ENCODE measurements at places on chromosomes 7 and 10.

DNA sequence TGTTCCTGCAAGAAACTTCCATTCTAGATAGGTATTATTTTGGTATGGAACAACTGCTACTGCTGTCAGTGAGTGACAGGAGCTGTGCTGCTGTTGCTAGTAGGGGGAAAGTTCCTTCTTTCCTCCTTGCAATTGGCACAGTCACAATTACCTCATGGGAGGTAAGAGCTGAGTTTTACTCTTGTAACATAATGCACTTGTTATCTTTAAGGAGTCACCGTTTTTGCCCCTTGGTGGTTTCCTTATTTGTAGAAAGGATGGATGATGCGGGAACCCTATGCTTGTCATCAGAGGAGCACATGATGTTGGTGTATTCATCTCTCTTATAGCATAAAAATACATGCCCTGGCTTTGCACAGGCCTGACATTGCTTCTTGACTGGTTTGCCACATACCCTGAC lies 234.7 kb upstream of the NPY start:
- no peak for DNase-seq

- no peak for DNase-seq
Observed at GRCh38 chr10:91043173-91043910, 122.5 kb upstream of the ANKRD1 start.

DNA sequence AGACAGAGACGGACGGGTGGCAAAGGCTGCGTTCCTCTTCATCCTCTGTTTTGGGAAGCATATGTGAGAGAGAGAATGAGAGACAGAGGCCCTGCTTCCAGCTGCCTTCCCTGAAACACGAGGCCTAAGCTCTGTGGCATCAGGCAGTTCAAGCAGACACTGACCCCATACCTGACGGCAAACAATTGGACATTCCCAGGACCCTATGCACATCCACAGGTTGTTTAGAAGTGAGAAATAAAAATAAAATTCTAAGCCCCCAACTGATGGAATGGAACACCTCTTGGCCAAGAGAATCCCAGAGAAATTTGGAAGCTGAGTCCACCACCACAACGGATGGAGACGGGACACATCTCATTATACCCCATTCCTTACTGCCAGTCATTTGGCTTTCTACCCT lies 105.3 kb downstream of the CPXM2 start:
- DNase-seq: no peak

DNA sequence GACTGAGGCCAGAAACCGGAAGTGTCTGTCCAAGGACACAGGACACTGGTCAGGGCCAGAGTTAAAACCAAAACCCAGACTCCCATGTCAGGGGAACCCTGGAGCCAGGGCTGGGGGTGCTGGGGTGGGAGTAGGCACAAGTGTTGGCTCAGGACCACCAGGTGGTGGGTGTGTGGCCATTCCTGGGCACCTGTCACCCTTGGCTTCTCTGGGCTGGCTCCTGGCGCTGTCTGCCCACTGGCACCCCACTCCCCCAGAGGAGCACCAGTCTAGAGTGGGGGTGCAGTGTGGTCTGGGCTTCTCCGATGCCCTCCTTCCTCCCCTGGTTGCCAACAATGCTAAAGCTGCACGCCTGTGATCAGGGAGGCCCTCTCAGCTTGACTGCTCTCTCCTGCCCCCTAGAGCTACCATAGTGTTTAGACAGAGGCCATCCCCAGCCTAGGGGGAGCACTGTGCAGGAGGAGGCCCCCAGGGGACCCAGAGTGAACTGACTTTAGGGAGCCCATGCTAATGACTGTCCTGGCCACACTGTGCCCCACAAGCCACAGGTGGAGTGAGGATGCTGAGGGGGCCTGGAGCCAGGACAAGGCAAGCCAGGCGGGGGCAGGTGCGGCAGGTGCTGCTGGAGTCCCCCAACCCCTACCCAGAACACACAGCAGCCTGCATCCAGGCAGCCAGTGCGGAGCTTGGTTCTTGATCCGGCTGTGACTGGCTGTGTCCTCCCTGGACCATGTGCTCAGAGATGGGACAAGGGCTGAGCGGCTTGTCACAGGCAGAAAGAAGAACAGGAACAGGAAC lies 11.0 kb downstream of the RASGEF1A start:
- no peak for DNase-seq

DNA sequence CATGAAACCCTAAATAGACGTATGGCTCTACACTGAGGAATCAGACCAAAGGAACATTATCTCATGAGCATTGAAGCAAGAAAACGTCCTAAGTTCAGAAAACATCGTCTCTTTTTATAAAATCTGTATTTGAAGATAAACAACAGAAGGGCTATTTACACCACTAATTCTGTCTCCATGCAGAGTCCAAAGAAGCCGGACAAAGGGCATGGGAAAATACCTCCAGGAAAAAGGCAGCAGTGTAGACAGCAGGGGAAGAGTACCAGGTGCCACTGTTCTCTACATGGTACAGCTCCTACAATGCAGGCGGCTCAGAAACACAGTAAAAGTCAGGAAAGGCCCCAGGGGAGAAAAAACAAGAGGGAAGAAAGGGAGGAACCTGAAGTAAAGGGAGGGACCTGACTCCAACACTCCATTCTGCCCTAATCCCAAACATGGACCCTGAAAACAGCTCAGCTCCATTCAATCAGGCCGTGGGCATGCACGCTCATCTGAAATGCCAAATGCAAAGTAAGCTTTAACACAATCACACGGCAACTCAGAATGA lies 17.5 kb downstream of the FAM171A1 start:
- DNase-seq: no peak

- no peak for DNase-seq
Observed at GRCh38 chr10:93259126-93259525, 185.4 kb downstream of the CYP26A1 start.

DNA sequence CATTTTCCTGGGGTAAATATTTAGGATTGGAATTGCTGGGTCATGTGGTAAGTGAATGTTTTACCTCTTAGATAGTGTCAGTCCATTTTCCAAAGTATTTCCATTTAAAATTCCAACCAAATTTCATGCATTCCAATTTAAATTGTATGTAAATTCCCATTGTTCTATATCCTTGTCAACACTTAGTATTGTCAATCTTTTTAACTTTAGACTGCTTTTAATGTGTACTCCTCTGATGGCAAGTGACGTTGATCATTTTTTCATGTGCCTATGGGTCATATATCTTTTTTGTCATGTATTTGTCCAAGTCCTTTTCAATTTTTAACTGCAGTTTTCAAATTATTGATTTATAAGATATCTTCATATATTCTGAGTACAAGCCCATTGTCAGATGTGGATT lies 80.8 kb upstream of the FAM20C start:
- DNase-seq: no peak

GRCh38 chr10:47457826-47458225 lies 26.1 kb downstream of the ANXA8 start:
- no peak for DNase-seq

DNA sequence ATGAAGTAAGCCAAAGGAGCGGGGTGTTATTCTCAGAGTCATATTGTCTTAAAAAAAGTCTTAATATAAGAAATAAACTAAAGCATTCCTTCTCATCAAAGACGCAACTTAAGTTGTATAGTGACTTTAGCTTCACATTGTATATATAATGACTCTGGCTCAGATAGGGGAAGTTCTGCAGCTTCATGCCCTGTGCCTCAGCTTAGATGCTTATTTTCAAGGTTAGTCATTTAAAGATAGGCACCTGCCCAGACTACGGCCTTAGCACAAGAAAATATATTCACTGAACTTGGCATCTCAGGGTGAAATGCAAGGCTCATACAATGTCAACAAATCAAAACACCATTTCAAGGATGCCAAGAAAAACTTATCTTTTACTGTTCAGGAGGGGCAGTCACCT lies 52.8 kb upstream of the DNAJB12 start:
- DNase-seq: no peak

GRCh38 chr7:31958226-31958625 lies 112.0 kb downstream of the PDE1C start:
- no peak for DNase-seq

- DNase-seq: no peak
Observed at GRCh38 chr10:78181381-78182055, 147.9 kb downstream of the RPS24 start.

DNA sequence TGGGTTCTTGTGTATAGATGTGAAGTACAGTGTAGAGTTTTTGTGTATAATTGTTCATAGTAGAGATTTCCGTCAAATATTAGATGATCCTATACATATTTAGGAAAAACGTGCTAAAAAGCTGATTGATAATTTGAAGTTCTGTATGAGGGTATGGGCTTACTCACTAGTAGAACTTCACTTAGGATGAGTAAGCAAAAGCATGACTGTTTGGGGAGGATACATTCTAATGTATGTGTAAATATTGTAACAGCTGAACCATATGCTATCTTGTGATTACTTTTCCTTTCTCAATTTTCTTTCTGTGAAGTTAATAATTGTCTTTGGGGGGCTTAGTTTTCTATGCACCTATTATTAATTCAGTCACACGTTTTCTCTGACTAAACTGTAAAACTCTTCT lies 53.2 kb upstream of the PDK4 start:
- DNase-seq: no peak

DNA sequence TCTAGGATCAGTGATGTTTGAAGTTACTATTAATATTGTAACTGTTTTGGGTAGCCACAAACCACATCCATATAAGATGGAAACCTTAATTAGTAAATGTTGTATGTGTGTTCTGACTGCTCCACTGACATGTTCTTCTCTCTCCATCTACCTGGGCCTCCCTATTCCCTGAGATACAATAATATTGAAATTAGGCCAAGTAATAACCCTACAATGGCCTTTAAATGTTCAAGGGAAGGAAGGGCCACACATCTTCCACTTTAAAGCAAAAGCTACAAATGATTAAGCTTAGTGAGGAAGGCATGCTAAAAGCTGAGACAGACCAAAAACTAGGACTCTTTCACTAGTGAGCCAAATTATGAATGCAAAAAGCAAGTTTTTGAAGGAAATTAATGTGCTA lies 176.4 kb upstream of the ANK3 start:
- DNase-seq: no peak

DNA sequence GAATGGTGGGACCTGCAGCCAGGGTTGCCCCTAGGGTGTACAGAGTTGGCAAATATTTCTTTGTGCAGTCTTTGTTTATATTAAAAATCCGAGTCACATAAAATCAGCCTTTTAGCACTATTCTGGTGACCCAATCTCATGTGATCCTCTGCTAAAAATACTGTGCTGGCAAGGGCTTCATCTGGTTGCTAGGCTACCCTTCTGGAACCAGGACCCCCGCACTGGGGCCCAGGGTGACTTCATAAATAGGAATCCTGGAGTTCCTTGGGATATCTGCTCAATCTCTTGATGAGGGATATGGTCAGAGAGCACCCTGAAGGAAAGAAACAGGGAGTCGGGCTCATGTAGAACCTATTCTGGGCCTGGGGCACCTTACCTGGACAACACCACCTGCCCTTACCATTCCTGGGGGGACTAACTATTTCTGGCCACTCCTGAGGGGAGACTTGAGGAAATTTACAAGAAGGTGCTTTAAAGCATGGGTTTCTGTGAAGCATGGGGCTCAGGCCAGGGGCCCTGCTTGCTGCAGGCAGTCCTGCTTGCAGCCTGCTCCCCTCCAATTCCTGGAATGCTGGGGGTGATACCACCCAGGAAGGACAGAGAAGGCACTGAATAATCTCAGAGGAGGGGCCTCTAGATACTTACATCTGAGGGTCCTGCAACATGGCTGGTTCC lies 44.7 kb downstream of the SH2D4B start:
- no peak for DNase-seq

DNA sequence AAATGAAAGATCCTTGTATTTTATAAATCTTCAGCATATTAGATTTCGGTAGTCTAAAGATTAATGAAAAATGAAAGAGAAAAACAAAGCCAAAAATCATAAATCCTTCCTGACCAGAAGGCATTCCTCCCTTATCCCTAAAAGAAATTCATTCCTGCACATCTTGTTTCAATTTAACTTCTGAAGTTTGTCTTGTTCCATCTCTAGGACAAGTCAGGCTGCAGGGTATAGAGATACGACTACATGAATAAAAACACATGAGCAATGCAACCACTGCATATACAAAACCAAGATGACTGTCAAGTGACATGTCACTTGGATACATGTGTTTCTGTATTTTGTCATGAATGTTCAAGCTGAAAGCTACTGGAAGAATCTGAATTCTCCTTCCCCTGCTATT lies 214.9 kb downstream of the JAZF1 start:
- DNase-seq: no peak

- no peak for DNase-seq
Observed at GRCh38 chr7:89001306-89001705, 205.8 kb upstream of the TEX47 start.

DNA sequence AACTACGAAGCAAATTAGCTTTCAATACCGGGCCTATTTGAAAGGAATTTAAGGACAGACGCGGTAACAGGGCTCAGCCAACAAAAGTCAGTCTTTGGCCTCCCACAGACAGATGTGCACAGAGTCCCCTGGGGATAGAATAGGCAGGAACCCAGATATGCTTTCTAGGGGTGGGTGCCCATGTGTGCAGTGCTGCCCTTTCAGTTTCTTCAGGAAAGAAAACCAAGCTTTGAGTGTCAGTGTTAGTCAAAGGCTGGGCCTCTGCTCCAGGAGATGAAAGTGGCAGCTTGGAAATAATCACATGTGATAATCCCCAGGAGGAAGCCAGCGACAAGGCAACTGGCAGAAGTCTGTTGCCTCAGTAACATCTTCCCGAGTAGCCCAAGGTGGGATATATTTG lies 43.8 kb upstream of the CSTF2T start:
- no peak for DNase-seq

DNA sequence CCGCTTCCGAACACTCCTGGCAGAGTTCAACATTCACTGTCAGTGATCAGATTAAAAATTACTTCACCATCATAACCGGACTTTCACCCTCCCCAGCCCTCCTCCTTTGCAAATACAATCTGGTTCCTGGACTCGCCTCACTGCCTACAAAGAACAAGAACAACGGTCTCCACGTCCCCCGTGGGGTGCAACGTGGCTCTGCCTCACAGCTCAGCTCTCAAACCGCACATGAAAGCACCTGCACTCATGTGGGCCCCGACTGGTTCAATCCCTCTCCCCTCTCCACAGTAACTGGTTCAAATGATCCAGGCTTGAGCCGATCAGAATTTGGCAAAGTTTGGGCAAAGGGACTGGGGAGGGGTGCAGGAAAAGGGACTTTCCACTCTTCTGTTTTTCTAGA lies 21.0 kb downstream of the ASB13 start:
- DNase-seq: no peak

- DNase-seq: no peak
Observed at GRCh38 chr10:17134282-17134681, 4.7 kb upstream of the CUBN start.

- DNase-seq: no peak
Observed at GRCh38 chr10:12418725-12419261, 69.4 kb downstream of the CAMK1D start.
